CD4-positive, alpha-beta T cell treated with Interleukin-6 at 100 ng/mL for 8 hours (primary cell): ENCODE measurements at places on chromosomes 1 and 21.

DNA sequence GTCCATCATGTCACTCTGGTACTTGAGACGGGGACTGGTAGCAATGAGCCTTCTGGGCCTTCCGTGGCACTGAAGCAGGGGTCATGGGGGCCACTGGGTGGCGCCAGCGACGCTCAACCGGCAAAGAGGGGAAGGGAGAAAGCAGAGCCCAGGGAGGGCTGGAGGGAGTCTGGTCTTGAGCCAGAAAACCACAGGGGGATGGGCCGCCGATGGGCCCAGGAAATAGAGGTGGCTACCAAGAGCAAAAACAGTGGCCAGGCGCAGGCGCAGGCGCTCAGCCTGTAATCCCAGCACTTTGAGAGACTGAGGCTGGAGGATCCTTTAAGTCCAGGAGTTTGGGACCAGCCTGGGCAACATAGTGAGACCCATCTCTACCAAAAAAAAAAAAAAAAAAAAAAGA lies 21.8 kb downstream of the EXOC8 start:
- peak; percentile 16 for DNase-seq

DNA sequence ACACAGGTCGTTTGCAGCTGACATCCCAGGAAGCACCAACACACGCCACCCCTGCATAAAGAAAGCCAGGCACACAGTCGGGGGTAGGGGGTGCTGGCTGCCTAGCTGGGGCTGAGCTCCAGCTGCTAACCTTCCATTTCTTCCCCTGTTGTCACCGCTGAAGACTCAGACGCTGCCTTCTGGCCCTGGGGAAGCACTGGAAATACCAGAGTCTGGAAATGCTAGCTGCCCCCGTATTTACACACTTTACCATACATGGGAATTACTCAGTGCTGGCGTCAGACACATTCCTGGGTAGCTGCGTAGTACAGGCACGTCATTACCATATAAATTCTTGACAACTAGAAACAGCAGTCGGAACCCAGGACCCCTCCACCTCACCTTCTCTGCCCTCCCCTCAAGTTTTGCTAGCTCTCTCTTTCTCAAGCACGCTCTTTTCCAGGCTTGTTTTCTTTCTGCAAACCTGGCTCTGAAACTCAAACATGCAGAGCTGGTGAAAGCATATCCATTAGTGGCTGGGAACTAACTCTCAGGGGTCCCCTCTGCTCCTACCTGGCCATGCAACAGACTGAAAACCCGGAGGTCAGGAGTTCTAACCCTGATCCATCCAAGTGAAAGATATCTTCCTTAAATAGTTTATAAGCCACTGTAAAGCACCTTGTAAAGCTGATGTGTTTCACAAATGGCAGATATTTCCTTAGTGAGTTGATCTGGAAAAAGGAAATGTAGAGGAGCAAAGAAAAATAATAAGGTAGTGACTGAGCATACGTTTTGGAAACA lies 3.3 kb downstream of the CSRP1 start:
- DNase-seq, result no peak

- DNase-seq, result no peak
Observed at GRCh38 chr1:204846546-204846945, 24.1 kb upstream of the NFASC start.

DNA sequence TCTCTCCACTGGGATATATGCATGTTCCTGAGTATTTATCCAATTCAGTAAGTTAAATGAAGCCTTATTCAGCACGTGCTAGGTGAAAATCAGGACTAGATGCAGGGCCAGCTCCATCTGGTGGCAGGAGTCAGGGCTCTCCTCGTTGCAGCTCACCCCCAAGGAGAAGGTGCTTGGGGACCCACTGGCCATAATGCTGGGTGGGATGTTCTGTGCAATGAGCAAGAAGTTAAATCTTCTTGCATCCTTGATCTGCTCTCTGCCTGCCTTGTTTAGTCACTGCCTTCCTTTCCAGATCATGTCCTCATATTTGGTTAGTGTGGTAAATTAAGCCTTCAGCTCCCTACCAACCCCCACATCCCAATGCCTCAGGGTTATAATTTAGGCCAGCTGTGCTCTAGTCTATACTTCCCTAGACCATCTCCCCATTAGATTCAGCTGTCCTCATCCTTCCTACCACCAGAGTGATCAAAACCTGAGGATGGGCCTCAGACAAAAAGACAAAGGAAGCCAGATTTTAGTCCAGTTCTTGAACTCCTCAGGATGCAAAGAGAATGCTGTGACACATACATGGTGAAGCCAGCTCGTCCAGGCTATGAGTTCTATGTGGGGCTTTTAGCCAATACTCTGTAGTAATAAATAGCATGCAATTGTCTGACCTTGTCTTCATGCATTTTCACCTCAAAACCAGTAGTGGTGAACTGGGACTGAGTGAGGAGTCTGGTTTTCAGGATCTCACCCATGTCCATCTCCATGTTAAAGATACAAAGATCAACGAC lies 55.9 kb downstream of the SEC16B start:
- no peak for DNase-seq

GRCh38 chr1:69513601-69514000 lies 54.1 kb upstream of the LRRC7 start:
- no peak for DNase-seq

DNA sequence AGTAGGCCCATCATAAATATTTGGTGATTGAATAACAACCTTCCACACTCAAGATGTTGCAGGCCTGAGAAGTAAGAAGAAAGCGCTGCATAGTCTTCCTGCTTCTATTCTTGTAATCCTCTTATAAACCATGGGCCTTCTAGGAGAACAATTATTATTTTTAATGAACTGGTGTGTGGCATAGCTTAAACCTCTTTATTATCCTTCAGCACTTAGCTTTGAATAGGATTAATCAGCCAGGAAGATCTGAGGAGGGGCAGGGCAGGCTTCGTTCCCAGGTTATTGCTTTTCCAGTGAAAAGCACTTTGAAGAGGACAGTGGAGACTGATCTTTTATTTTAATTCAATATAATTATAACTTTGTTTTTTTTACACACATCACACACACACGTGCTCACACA lies 42.3 kb downstream of the KIF26B start:
- no peak for DNase-seq

GRCh38 chr1:244012202-244012601 lies 38.9 kb upstream of the ZBTB18 start:
- DNase-seq, result no peak

DNA sequence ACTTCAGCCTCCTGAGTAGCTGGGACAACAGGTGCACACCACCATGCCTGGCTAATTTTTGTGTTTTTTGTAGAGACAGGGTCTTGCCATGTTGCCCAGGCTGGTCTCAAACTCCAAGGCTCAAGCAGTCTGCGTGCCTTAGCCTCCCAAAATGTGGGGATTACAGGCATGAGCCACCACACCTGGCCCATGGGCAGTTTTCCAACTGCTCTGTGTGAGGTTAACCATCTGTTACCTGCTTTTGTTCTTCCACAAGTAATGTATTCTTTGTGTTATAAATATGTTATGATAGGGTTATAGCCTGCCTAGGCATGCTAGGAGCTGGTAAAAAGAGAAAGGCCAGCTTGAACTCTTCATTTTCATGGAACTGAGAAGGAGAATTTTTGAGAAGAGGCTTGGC lies 30.7 kb downstream of the TUFT1 start:
- no peak for DNase-seq

GRCh38 chr21:44425307-44425894 lies 29.9 kb upstream of the LRRC3 start:
- no peak for DNase-seq

DNA sequence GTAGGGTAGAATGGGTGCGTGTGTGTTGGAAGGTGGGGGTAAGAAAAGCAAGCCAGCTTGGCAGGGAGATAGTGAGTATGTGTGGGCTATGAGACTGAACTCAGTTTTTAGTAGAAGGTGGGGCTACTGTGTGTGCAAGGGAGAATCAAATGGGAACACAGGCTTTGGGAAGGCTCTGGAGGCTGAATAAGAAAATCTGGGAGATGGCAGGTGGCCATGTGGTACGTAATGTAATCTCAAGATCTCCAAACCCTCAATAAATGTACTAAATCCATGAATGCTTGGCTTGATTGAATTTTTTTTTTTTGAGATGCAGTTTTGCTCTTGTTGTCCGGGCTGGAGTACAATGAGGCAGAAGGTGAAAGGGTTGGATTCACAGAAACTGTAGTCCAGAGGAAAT lies 3.5 kb upstream of the ZSCAN20 start:
- no peak for DNase-seq

GRCh38 chr1:6239950-6240768 lies 3.8 kb upstream of the HES3 start:
- no peak for DNase-seq

GRCh38 chr1:34845131-34845901 lies 14.2 kb downstream of the SMIM12 start:
- no peak for DNase-seq

GRCh38 chr1:20493839-20494608 lies 8.0 kb upstream of the CAMK2N1 start:
- peak; percentile 73 for DNase-seq
